NCI-H2029 (cell line): ENCODE measurements at places on chromosomes 2 and 18.

DNA sequence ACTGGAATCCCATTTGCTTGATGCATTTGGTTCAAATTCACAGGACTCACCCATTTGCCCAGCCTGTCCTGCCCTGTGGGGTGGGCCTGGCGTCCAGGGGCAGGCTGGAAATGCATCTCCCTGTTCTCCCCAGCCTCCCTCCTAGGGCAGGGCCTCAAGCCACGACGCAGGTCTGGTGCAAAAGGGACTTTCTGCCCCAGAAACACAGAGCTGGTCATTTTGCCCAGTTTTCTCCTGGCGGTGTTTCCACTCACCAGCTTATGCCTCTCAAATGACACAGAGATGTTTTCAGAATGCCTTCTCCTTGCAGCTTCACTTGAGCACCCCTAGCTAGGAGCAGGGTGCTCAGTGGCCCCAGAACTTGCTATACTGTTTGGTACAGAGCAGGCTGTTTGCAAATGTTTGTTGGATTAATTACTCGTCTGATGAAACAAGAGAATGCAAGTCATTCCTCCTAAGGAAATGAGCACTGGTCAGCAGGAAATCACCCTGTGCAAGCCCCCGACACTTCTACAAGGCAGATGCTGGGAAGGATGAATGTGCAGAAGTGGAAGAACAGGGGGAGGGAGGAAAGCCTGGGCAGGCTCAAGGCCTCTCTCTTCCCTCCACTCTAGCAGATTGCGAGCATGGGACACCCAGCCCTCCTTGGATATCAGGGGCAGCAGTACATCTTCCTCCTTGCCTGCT, 164.3 kb upstream of the APCDD1 start:
- no peak for DNase-seq

DNA sequence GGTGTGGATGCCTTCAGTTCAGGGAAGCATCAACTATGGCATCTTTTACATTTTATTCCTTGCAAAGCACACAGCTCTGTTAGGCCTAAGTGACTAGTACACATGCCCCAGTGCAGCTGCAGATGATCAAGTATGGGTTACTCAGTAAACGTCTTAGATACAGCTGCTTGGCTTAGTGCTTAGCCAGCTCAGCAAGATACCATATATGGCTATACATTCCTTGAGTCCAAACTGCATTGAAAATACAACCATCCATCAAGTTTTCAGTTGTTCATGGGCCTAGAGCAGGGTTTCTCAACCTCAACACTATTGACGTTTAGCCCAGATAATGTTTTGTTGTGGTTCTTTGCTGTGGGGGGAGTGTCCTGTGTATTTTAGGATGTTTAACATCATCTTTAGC, 769.9 kb downstream of the TSN start:
- no peak for DNase-seq

- DNase-seq: no peak
Observed at GRCh38 chr2:216756435-216756834, 61.1 kb upstream of the IGFBP5 start.

DNA sequence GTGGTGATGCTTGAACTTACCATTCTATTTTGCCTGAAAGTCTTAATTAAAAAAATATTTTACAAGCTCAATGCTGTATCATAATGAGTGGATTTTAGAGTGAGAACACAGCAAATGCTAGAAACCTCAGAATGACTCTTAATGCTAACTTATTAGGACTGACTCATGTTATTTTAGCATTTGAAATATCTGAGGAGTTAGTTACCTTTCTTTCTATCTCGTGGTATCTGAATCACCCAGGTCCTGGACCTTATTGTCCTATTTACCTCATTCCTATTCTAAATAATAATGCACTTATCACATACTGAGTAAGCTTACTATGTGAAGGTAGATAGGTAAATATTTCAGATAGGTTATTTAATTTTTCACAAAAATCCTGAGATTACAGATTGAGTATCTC, 70.7 kb downstream of the SOS1 start:
- DNase-seq: no peak

DNA sequence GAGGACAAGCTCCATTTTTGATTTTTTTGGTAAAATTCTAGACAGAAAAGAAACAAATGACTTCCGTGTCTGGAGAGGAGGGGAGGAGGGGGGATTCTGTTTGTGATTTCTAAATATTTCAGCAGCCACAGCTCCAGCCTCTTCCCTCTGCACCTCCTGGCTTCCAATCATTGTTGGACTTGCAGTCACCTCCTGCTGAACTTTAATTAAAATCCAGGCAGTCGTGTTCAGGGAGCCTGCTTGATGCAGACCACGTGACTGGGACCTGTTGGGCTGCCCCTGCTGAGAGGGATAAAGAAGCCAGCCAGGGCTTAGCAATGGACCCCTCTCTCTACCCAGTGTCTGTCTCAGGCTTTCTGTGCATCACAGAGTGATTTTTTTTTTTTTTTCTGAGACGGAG, 115.1 kb downstream of the SH3BP4 start:
- no peak for DNase-seq

GRCh38 chr2:8582651-8583399, 99.0 kb upstream of the ID2 start:
- no peak for DNase-seq
